AG08395 (cell line): ENCODE measurements at places on chromosomes 5 and 9.

DNA sequence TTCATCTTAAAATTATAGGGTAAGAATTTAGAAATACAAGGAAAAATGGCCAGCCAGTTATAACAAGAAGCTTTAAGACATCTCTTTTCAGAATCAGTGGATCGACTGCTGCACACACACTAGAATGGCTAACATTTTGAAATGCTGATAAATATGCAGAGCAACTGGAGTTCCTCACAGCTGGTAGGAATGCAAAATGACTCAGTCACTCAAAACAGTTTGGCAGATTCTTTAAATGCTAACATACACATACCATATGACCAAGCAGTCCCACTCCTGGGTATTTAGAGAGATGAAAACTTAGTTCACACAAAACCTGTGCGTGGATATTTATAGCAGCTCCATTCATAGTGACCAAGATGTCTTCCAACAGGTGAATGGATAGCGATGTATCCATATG, 23.2 kb upstream of the PSAT1 start:
- DNase-seq: no peak

DNA sequence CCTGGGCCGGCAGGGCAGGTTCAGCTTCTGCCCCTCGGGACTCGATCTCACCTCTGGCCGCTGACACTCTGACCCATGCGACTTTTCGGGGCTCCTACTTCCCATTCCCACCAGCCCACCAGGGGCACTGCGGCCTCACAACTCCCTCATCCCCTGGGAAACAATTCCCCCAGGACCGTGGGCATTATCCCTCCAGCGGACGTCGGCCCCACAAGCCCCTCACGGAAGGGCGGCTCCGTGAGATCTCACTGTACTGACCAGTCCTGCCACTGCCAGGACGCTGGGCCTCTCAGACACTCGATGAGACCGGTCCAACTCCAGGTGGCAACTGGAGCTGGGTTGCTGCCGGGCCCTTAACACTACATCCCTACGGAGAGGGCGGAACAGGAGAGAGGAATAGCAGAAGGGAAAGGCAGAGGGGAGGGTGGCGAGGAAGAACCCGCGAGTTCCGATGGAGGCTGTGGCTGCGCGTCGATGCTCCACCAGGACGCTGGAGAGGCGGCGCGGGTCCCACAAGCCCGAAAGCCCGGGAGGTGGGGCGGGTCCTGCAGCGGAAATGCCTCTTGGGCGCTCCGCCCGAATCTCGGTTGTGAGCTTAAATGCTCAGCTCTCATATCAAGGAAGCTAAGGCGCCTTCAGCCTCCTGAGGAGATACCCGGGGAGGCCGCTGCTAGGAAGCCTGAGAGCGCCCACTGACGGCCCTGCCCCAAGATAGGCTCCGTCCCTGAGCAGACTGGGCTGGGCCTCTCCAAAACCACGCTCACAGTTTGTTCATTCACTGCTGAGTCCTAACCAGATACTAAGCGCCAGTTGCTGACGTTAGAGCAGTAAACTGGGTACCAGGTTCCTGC, 36.3 kb downstream of the VCP start:
- peak; percentile 62 for DNase-seq

- DNase-seq: no peak
Measured at GRCh38 chr5:179991106-179991505, 80.5 kb downstream of the RNF130 start.

DNA sequence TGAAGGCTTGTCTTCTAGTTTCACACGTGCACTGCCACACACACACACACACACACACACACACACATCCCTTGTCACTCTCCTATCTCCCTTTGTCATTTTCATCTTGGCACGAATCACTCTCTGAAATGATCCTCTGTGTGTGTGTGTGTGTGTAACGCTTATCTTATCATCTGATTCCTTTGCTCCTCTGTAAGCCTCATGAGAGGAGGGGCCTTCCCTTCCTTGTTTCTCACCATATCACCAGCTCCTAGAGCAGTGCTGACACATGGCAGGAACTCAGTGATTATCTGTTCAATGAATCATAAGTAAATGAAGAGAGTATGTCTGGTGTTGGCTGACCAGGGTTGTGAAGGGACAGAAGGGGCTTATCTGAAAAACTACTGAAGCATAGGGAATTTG, 53.3 kb downstream of the PDE4D start:
- no peak for DNase-seq

DNA sequence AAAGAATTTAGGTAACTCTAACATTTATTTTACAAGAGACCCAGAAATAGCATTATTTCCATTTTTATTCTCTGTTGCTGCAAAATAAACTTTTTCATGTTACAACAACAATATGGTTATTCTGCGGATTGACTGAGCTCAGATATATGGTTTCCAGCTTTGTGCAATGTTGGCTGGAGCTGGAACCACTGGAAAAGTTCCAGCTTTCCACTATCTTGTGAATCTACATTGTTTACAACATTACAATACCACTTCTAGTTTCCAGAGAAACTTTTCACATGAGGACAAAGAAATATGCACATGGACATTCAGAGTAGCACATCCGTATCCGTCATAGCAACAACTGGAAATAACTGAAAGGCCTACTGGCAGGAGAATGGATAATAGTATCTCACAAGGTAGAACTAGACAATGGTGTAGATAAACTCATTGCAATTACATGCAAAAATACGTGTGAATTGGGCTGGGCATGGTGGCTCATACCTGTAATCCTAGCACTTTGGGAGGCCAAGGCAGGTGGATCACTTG, 436.1 kb upstream of the ADAMTS16 start:
- no peak for DNase-seq

DNA sequence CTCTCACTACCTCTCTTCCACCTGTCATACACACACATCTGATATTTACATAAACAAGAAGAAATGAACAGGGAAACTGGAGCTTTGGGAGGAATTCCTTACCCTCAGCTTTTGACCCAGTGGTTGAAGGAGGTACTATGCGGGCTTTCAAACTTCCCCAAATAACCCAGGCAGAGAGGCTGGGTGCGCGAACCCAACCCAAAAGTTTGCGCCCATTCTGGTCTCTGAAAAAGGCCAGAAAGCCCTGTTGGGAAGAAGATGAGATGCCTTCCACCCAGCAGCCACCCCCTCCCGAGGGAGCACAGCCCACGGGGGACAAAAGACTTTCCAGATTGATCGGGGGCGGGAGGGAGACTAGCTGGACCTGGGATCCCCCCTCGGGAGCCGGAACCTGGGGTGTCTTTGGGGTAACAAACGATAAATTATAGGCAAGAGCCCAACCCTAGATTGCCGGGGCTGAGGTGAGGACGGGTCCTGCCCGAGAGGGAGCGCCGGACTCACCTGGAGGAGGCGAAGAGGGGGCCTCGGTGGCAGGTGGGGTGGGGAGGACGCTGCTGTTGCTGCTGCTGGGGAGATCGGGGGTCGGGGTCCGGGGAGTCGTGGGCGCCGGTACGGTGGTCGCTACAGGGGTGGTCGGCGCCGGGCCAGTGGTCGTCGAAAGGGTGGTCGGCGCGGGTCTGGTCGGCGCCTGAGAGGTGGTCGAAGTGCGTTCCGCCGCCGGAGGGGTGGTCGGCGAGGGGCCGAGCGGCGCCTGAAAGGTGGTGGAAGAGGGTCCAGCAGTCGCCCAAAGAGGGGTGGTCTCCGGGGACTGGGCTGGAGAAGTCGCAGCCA, 798 bp downstream of the MEGF9 start:
- DNase-seq: peak; percentile 38

DNA sequence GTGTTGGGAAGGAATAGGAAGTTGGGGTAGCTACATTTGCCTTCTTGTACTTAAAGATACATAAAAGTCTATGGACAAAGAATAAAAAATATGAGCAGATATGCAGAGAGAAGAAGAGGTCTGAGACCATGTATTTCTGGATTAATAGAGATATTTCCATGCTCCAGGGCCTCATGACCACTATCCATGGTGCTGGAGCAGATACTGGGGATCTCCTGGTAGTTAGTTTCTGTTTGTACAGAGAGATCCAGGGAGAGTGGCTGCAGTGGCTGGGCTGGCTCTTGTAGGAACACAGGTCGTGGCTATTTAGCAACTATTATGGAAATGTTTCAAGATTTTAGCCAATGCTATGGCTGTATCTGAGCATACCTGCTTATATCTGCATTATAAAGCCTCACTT, 184.2 kb upstream of the TMEM161B start:
- no peak for DNase-seq
